ENCODE measurements at places on chromosomes 1 and 21.

- no peak for DNase-seq
Measured at GRCh38 chr1:4085546-4085945, 185.5 kb upstream of the C1orf174 start.

DNA sequence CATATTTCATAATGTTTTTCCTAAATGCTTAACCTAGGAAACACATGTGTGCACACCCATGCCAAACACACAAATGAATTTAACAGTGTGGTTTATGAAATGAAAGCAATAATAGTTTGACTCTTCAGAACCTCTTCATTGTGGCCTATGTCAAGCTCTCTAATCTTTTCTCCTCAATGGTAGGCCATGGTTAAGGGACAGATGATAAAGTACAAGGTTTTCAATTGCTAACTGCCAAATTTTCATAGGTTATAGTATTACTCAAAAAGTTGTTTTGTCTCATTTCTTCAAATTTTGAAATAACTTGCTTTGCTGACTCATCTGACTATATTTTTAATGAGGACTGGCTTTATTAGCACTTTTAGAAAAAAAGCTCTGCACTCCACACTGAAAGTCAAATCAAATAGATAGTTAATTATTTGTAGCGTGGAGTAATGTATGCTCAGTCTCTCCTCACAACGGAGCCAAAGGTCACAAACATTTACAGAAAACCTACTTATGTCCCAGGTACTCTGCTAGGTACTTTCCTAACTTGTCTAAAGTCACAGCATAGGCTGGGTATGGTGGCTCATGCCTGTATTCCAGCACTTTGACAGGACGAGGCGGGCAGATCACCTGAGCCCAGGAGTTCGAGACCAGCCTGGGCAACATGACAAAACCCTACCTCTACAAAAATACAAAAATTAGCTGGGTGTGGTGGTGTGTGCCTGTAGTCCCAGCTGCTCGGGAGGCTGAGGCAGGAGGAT, 3.0 kb upstream of the ADCY10 start:
- DNase-seq: no peak

DNA sequence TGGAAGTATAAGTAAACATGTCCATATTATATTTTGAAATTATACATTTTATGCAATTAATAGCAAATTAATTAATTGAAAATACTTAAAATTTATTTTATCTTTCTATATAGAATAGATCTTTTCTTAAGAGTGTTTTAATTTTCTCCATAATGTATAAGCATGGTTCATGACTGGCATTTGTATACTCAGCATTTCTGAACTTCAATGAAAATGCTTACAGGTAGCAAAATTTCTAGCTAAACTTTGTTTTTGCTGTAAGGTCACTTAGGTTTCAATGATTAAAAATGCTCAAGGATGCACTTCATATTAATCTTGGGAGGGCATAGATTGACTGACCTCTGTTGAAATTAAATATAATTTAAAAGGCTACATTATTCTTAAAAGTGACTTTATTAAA, 1108.1 kb downstream of the BRINP3 start:
- no peak for DNase-seq

- DNase-seq: no peak
Measured at GRCh38 chr1:33306653-33307493, 14.0 kb downstream of the A3GALT2 start.

DNA sequence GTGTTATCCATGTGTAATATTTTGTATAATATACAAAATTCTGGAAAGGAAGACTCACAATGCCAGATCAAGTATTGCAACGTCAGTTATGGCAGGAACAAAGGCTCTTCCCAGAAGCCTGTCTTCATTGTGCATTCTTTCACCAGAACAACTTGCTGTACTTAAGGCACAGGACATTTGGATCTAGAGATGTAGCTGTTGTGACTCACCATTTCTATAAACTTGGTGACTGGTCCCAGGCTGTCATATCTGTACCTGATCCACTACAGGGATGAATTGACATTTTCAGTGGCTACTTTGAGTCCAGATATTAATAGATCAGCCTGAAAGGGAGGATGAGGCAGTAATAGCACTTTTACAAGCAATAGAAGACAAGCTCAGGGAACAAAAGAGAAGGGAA, 299.8 kb downstream of the DISC1 start:
- no peak for DNase-seq

GRCh38 chr1:207987164-207987563, 76.2 kb upstream of the CD34 start:
- no peak for DNase-seq

DNA sequence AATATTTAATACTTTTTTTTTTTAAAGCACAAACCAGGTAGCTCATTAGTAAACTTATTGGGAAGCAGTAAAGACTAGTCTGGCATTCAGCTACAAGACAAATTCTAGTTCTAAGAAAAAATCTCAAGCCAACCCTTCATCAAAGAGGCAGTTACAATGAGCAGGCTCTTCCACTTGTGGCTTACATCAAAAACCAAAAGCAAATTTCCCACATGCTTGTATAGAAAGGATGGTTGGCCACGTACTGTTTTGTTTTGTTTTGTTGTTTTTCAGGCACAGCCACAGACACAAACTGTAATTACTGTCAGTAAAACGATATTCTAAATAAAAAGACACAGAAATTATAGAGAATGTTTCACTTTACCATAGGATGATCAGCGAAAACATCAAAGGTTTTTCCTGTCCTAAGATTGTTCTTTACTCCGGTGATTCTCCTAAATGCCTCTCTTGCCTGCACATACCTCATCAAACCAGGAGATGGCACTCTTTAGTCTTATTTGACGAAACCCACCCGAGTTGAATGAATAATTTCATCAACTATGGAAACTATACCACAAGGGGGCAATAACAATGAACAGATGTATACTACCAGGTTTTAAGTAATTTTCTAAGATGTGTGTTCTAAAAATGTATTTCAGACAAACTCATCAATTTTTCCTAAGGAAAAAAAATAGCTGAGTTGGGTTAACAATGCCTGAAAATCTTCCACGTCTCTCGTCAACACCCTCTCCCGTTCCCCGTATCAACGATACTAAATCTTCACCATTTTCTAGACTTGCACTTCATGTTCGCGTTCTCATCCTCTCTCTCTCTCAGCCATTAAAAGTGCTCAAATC, 26.9 kb downstream of the RPL5 start:
- peak; percentile 92 for DNase-seq

GRCh38 chr21:35886887-35887286, 173.4 kb downstream of the SETD4 start:
- no peak for DNase-seq

- DNase-seq: no peak
Measured at GRCh38 chr1:37612186-37612585, 16.4 kb upstream of the GNL2 start.

DNA sequence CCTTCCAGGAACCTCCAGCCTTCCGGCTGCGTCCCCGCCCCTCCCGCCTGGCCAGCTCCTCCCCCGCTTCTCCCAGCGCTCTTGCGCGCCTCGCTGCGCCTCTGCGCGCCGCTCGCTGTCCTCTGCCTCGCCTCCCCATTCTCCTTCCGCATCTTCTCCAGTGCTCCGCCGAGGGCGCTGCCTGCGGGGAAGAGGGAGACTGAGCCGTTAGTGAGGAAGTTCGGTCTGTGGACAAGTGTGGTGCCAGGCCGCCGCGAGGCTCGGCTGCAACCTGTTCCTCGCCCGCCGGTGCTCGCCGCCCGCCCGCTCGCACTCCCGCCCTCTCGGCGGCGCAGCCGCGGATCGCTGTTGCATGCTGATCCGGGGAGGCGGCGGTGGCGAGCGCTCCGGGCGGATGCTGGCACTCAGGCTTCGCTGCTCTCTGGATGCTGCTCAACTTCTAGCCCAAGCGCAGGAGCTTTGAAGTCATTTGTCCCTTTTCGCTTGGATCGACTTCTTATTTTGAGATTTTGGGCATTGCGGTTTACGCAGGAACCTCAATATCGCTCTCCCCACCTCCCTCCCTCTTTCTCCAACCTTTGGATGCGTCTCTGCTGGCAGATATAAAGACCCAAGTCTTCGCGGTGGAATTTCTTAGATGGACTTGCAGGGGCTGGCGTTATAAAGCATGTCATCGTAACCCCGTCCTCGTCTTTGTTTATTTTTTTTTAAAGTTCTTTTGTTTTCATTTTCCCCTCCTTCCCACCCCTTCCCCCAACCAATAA, 614 bp upstream of the CACNA1E start:
- no peak for DNase-seq

GRCh38 chr1:52533713-52534112, 19.2 kb downstream of the TUT4 start:
- no peak for DNase-seq

DNA sequence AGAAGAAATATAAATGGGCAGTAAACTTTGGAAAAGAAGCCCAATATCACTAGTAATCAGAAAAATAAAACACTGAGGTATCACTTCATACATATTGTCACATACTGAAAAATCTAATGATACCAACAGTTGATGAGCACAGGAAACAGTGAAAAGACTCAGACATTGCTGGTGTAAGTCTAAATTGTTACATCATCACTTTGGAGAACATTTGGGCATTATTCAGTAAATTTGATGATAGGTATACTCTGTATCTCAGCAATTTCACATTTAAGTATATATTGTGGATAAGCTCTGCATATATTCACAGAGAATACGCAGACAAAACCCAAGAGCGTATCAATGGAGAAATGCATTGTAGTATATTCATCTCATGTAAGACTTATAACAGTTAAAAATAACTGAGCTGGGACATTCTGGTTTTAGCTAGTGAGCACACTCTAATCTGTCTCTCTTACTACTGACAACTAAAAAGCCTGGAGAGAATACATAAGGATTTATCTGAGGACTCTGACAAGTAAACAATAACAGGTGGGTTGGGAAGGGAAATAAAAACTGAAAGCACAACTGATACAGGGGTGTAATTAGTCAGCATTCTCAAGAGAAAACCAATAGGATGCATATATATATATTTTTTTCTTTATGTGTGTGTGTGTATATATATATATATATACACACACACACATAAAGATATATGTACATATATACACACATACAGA, 212.7 kb upstream of the JUN start:
- no peak for DNase-seq

DNA sequence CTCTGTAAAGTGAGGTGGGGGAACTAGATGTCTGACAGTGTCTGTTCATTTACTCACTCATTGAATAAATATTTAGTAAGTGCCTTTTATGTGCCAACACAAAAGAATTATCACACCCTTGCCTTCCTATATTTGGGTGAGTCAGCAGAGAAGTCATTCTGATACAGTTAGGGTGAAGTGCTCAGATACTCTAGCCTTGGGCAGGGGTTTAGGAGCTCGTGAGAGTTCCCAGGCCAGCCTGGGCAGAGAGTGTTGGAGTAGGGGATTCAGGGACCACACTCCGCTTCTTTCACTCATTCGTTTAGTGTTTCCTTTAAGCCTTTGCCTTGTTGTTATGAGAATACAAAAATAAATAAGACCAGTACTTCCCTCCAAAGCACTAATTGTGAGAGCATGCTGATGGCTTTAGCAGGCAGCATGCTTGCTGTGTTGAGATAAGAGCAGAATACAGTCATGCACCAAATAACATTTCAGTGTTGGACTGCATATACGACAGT, 83.9 kb downstream of the DYRK1A start:
- DNase-seq: no peak

DNA sequence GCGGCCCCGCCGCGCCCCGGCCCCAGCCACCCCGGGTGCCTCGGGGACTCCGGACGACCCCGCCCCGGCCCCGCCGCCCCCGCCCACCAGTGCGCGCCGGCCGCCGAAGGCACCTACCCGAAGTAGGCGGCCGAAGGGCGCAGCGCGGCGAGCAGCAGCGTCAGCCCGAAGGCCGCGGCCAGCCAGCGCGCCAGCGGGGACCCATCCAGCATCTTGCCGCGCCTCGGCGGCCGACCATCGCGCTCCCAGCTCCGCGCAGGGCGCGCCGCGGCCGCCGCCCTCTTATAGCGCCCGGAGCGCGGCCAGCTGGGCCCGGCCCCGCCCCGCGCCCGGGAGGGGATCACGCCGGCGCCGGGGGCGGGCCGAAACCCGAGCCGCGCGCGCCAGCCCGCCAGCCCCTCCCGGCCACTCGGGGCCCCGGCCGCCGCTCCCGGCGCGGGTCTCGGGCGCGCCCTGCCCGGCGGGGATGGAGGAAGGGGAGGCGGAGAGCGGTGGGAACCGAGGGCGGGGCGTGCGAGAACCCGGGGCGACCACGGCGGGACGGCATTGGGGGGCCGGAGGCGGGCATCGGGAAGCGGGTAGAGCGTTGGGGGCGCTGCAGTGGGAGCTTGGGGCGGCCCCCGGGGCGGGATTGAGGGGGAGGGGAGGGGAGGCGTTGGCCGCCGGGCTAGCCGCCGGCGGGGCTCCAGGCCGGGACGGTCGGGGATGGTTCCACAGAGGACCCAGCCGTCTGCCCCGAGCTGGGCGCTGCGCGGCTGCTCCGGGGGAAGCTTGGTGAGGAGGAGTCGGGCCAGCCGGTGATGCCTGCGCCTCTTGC, at the start of gene WNT9A:
WNT9A (minus strand) TSS at position 257 of the 817 bp plus-strand sequence; CDS start at position 212, 45 bp downstream.
- DNase-seq: peak; percentile 48
